ENCODE measurements at places on chromosomes 12 and 14.

DNA sequence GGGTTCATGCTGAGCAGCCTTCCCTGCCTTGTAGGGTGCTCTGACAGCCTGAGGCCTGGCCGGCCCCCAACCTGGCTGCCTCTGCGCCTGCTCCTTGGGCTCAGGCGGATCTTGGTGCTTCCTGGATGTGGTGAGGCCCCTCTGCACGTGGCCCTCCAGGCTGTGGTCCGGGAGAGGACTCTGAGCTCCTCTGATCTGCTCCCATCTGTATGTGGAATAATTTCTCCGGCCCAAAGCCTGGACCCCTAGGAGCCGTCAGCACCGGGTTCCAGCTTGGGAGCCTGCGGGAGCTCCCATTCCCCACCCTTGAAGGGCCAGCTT, 21.3 kb upstream of the EIF2B2 start:
- DNase-seq, result no peak

- no peak for DNase-seq
Measured at GRCh38 chr14:64684091-64684490, 20.1 kb upstream of the PLEKHG3 start.

- no peak for DNase-seq
Measured at GRCh38 chr12:113880326-113880725, 85.8 kb downstream of the RBM19 start.

DNA sequence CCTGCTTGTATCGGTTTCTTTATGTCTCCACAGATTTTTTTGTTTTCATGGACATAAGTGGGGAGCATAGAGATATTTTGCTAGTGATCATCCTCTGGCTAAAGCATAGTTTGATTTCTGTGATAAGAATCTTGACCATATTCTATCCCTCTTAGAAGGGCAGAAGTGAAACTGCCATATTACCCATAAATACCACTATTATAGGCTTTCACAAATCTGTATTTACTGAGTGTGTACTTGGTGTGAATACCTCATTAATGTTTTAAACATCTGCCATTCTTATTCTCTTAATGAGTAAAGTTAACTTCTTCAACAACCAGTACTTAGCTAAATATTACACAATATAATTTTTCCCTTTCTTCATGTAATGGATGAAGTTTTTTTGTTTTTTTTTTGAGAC, 16.1 kb downstream of the WNK1 start:
- no peak for DNase-seq

GRCh38 chr14:34157651-34158050, 206.8 kb upstream of the EGLN3 start:
- DNase-seq, result no peak

GRCh38 chr12:42201063-42201462, 37.0 kb downstream of the YAF2 start:
- no peak for DNase-seq

DNA sequence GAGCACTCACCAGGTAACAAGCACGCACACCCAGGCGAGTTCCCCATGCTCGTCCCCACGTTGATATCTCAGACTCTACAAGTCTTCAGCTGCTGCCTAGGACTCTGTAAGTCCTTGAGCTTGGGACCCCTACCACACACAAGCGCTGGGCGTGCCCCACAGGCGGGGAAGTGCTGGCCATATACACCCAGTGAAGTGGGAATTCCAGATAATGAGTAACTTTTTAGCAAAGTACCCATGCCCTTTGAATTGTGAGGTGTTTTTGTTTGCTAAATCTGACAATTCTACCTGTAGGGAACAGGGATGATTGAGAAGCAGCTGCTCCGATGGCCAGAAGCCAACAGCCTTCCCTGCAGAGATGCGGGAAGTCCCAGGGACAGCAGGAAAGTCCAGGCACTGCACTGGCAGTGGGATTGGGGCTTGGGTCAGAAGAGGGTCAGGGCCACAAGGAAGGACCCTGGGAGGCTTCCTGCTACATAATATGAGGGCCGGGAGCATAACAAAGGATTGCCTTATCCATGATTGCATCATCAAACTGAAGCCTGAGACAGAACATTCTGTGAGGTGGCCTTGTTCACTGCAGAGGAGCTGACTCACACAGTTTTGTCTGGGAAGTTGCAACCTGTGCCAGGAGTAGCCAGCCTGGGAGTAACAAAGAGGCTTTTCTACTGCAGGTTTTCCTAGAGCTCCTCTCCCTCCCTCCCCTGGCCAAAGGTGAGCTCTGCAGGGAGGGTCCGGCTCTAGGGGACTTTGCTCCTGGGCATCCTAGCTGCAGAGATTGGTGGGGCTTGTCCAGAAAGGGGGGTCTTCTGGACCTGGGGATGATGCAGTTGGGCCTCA, 13.2 kb upstream of the SERPINA3 start:
- no peak for DNase-seq

DNA sequence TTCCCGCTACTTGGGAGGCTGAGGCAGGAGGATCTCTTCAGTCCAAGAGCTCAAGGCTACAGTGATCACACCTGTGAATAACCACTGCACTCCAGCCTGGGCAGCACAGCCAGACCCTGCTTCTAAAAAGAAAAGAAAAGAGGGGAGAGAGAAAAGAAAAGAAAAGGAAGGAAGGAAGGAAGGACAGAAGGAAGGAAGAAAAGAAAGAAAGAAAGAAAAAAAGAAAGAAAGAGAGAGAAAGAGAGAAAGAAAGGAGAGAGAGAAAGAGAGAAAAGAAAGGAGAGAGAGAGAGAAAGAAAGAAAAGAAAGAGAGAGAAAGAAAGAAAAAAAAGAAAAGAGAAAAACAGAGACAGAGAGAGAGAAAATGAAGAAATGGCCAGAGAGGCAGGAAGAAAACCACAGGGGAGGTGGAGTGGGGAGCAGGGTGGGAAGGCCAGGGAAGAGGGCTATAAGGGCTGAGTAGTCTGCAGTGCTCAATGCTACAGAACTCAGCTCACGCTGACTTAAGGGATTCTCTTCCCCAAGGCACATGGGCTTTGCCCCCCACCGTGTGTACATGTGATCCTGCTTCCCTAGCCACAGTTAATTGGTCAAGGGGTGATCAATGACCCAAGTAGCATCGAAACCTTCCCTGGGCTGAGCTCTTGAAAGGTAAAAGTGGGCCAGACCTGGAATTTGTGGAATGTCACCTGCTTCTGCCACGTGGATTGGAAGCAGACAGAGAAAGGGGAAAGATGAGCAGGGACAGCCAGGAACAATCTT, 90.4 kb upstream of the TMCC3 start:
- DNase-seq, result no peak

GRCh38 chr12:52280796-52281560, 6.5 kb downstream of the KRT86 start:
- no peak for DNase-seq

- no peak for DNase-seq
Measured at GRCh38 chr12:3662521-3662921, 90.4 kb downstream of the CRACR2A start.

DNA sequence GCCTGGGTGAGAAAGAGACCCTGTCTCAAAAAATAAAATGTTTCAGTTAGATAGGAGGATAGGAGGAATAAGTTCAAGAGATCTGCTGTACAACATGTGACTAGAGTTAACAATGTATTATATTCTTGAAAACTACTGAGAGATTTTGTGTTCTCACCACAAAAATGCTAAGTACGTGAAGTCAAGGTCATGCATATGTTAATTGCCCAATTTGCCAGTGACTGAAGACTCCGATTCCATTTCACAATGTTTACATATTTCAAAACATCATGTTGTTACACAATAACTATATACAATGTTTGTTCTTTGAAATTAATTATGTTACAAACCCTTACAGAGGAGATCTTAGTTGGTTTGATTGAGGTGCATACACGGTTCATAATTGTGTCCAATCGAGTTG, 52.1 kb downstream of the SLC15A4 start:
- no peak for DNase-seq

- no peak for DNase-seq
Measured at GRCh38 chr12:24470050-24470449, 478.9 kb downstream of the BCAT1 start.

GRCh38 chr12:65728848-65729793, 95.2 kb upstream of the HMGA2 start:
- DNase-seq, result no peak

DNA sequence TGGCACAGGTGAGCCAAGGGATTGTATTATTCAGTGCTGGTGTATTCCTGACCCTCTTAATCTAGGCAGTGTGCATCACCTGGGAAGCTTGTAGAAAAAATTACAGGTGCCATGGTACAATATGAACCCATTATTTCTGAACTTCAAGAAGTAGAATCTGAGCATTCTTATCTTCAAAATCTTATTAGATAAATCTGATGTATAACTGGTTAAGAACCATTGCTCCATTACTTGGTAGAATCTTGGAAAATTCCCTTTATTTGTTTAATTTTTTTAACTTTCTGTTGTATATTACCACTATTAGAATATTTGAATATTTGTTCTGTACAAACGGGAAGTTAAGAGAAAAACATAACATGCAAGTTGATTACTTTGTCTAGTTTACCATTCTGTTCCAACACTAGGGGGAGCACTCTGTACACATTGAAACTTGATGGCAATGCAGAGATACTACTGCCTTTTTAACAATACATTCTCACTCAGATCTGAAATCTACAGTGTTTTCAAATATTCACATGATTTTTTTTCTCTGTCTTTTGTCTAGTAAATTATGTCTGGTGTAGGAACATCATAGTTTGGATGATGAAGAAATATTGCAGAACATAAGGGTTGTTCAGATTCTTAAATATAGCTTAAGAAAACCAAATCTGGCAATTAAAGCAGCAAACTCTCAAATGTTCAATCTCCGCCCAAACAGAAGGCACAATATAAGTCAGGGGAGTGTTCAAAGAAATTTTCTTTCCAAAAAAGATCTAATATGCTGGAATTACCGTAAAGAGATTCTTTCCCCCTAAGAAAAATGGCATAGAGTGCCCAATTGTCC, 196.6 kb downstream of the PCNX1 start:
- no peak for DNase-seq
